ENCODE measurements at places on chromosomes 3 and 15. TPM values are rescaled to one million over a fixed set of nuclear protein-coding genes. Genes with fewer than 3 reads are reported as not detected.

GRCh38 chr15:71512682-71513006 lies 297.7 kb upstream of the NR2E3 start:
- no peaks in the 10 kb centered on the region for H3K36me3 ChIP-seq
- DNase-seq: no peak
- no peaks in the 10 kb centered on the region for H3K4me1 ChIP-seq
- no peak overlapping the region for H3K27ac ChIP-seq
- H3K27me3 ChIP-seq: peaks cover 7% of the 10 kb centered on the region

DNA sequence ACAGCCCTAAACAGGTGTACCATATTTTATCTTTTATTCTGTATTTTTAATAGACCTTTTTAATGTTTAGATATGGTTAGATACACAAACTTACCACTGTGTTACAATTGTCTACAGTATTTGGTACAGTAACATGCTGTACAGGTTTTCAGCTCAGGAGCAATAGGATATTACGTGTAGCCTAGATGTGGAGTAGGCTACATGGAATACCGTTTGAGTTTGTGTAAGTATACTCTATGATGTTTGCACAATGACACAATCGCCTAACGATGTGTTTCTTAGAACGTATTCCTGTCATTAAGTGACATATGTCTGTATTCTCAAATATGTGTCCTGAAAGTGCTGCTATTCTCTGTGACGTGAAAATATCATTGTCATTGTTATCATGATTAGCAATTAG lies 62.6 kb downstream of the MFSD1 start:
- H3K27ac ChIP-seq: no peak overlapping the region
- H3K36me3 ChIP-seq: no peaks in the 10 kb centered on the region
- H3K4me1 ChIP-seq: peaks cover 3% of the 10 kb centered on the region
- no peaks in the 10 kb centered on the region for H3K27me3 ChIP-seq

GRCh38 chr15:64690578-64691296 lies 84.7 kb downstream of the RBPMS2 start:
- no peak for DNase-seq
- H3K27me3 ChIP-seq: no peaks in the 10 kb centered on the region
- no peak overlapping the region for H3K4me3 ChIP-seq

Gene CACNA2D2
- total RNA-seq: 2.5 TPM

- no peak for DNase-seq
- H3K27ac ChIP-seq: no peak overlapping the region
Observed at GRCh38 chr15:73683257-73683776, 866 bp upstream of the CD276 start.

DNA sequence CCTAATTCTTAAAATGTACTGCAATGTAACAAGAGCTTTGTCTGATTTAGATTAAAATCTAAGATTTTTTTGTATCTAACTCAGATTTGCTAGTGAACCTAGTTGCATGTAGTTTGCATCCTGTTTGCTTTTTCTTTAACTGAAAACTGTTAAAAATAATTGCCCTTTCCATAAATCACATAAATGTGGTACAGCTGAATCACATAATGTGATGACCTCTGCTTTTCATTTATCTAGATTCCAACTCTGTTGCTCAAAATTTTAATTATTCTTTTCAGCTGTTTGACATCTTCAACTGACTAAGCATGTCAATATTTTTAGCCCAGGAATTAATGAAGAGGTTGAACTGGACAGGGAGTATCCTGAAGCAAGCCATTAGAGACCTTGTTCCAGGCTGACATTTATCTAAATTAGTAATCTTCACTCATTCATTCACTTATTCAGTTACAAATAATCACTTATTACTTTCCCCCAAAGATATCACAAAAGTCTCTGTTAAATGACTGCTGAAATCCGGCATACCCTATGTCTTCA lies 101.9 kb upstream of the PLXND1 start:
- no peaks in the 10 kb centered on the region for H3K36me3 ChIP-seq
- no peak overlapping the region for H3K27ac ChIP-seq
- H3K4me3 ChIP-seq: no peak overlapping the region
- no peaks in the 10 kb centered on the region for H3K4me1 ChIP-seq

GRCh38 chr3:141081141-141081795 lies 30.1 kb downstream of the SPSB4 start:
- no peak for DNase-seq
- H3K27me3 ChIP-seq: peaks cover 3% of the 10 kb centered on the region
- no peaks in the 10 kb centered on the region for H3K36me3 ChIP-seq

Gene CD86
- 1.0 TPM for total RNA-seq

DNA sequence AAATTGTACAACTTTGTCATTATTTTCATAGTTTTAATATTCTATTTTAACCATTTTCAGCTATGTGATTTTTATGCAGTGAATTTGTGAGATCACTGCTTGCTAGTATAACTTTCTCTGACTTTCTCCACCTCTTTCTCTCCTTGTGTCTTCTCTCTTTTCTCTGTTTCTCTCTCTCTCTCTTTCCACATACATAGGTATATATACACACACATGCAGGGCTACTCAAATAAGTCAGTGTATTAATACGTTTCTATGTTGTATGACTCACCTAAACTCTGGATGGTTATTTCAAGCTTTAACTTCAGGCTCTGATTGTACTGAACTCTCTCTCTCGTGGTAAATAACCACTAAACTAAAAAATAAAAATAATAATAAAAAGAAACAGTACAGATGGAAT lies 1389.3 kb upstream of the ALCAM start:
- H3K36me3 ChIP-seq: no peaks in the 10 kb centered on the region
- H3K27ac ChIP-seq: no peak overlapping the region
- DNase-seq: no peak

GRCh38 chr15:93029836-93030429 lies 59.1 kb downstream of the RGMA start:
- no peak overlapping the region for H3K27ac ChIP-seq
- peak; percentile 38 for DNase-seq
- H3K4me1 ChIP-seq: peaks cover 15% of the 10 kb centered on the region
- H3K4me3 ChIP-seq: no peak overlapping the region

GRCh38 chr3:40793730-40794129 lies 269.0 kb downstream of the ZNF621 start:
- H3K4me1 ChIP-seq: no peaks in the 10 kb centered on the region
- H3K36me3 ChIP-seq: no peaks in the 10 kb centered on the region
- no peak overlapping the region for H3K27ac ChIP-seq
- H3K4me3 ChIP-seq: no peak overlapping the region

GRCh38 chr3:142958707-142959106 lies 4.8 kb downstream of the PAQR9 start:
- peaks cover 61% of the 10 kb centered on the region for H3K27me3 ChIP-seq
- H3K4me1 ChIP-seq: peaks cover 2% of the 10 kb centered on the region
- H3K4me3 ChIP-seq: no peak overlapping the region
- peaks cover 2% of the 10 kb centered on the region for H3K36me3 ChIP-seq

- DNase-seq: no peak
- H3K4me1 ChIP-seq: peaks cover 5% of the 10 kb centered on the region
- no peaks in the 10 kb centered on the region for H3K27me3 ChIP-seq
- H3K36me3 ChIP-seq: no peaks in the 10 kb centered on the region
- H3K27ac ChIP-seq: peak overlapping the region; percentile 32
Observed at GRCh38 chr3:159929171-159930141, 59.2 kb upstream of the IL12A start.

Gene GREM1
- total RNA-seq: not detected

DNA sequence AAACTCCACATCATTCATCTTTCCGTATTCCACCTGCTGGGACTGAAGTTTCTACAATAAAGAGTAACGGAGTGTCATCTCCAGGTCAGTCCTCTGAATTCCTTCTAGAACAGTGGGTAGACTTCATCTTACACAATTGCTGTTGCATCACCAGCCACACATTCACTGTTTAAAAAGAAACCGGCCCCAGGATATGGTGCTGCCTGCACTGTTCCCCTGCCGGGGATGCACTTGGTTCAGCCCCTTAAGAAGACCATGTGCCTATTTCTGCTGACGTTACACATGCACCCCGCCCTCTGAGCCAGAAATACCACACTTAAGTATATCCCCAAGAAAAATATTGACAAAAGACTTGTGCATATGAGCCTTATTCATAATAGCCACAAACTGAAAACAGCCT lies 233.4 kb downstream of the FEZF2 start:
- H3K4me3 ChIP-seq: no peak overlapping the region
- H3K4me1 ChIP-seq: peaks cover under 1% of the 10 kb centered on the region
- DNase-seq: no peak
- H3K36me3 ChIP-seq: no peaks in the 10 kb centered on the region
- H3K27ac ChIP-seq: no peak overlapping the region
- H3K27me3 ChIP-seq: no peaks in the 10 kb centered on the region

Gene GPR171
- 142 TPM for total RNA-seq

Gene EOMES
- total RNA-seq: 35.5 TPM

DNA sequence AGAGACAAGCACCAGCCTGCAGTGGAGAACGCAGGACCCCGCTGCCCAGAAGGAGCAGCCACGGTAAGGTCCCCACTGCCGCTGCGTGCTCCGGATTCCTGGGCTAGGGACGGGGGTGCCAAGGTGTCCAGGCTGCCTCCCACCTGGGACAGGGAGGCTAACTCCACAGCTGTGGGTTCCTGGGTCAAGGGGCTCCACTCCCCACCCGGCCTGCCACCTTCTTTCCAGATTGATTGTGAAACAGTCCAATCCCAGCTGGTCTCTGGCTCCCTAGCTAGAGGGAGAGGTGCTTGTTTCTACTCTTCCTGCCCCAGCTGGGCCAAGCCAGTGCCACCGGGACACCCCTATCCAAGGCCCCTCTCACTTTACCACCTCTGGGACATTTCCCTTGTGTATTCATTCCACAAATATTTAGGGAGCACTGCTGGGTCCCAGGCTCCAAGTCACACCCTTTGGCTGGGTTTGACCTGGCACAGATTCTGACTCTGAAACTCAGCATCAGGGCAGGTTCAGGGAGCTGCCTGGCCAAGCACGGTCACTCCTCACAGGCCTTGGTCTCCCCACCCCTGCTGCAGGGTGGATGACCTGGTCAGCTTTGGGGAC lies 1.9 kb downstream of the PAK6 start:
- peaks cover 20% of the 10 kb centered on the region for H3K27me3 ChIP-seq
- no peaks in the 10 kb centered on the region for H3K36me3 ChIP-seq
- H3K4me3 ChIP-seq: no peak overlapping the region
- H3K27ac ChIP-seq: no peak overlapping the region

Gene ZNF774
- total RNA-seq: 2.4 TPM

Gene ARHGEF3
- 130 TPM for total RNA-seq

GRCh38 chr3:35677797-35678196 lies 38.5 kb downstream of the ARPP21 start:
- H3K27ac ChIP-seq: no peak overlapping the region
- H3K27me3 ChIP-seq: no peaks in the 10 kb centered on the region
- no peak overlapping the region for H3K4me3 ChIP-seq
- no peaks in the 10 kb centered on the region for H3K4me1 ChIP-seq
- DNase-seq: no peak
- no peaks in the 10 kb centered on the region for H3K36me3 ChIP-seq

DNA sequence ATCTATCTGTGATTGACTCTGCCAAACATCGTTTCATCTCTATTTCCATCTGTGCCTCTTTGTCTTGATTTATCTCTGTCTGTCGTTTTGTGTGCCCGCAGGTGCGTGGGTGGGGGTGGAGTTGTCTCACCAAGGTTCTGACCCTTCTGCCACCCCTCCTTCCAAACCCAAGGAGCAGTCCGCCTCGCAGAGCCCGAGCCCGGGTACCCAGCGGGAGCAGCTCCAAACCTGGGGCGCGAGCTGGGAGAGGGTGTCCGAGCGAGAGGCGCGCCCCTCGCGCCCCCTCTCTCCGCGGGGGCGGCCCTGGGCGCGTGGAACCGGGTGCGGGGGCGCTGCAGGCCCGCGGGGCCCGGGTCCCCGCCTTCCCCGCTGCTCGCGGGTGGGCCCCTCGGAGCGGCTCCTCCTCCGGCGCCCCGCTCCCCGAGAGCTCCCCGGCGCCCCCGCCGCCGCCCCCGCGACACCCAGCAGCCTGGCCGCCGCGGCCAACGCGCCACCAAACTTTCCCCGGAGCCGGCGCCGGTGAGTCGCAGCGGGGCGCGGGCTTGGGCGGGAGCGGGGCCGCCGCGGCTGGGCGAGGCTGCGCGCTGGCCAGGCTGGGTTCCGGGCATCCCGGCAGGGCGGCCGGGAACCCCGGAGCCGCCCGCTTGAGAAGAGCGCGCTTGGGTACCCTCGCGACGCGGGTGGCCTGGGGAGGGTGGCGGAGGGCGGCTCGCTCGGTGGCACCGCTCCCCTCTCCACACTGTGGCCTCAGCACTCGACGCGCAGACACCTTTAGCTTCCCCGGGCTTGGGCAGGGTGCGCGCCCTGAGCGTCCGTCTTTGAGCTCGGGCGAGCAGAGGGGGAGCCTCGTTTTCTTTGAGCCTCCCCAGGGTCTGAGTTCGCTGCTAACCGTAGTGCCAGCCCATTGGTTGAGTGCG lies at the start of gene HRH1:
Gene HRH1, plus strand, starts transcription at position 458 of the 917 bp plus-strand sequence. CDS start 104,545 bp downstream, outside the sequence.
- H3K27ac ChIP-seq: no peak within 1 kb of the TSS
- no peaks in the 10 kb centered on the region for H3K36me3 ChIP-seq
- H3K4me3 ChIP-seq: peak within 1 kb of the TSS; percentile 39
- peaks cover 5% of the 10 kb centered on the region for H3K4me1 ChIP-seq

DNA sequence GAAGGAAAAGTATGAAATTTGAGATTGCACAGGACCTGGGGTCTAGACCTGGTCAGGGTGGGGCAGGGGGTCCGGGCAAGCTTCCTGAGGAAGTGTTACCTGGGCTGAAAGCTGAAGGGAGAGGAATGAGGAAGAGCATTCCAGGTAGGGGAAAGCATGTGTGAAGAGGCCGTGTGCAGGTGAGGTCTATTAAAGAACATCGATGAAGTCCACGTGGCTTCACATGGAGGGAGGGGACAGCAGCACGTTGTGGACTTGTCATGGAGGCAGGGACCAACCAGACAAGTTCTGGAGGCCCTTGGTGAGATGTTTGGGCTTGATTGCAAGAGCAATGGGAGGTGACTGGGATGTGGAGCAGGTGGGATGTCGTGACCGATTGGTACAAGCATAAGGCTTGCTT lies 47.1 kb downstream of the IDH2 start:
- no peaks in the 10 kb centered on the region for H3K27me3 ChIP-seq
- H3K36me3 ChIP-seq: peaks cover 2% of the 10 kb centered on the region
- H3K27ac ChIP-seq: no peak overlapping the region
- DNase-seq: no peak

DNA sequence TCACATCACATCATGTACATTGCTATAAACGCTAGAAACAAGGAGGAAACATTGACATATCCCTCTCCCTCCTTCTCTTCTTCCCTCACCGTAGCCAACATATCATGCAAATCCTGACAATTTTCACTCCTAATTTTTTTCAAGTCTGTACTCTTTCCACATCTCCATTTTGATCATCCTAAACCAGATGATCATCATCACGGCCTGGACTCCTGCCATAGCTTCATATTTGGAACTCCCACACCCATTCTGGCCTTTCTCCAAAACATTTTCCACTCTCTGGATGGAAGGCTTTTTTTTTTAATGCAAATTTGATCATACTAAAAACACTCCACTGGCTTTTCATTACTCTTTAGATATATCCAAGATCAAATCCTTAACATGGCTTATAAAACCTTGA lies 248.0 kb upstream of the CNTN3 start:
- no peak for DNase-seq
- H3K27ac ChIP-seq: no peak overlapping the region
- no peaks in the 10 kb centered on the region for H3K36me3 ChIP-seq

Gene RETNLB
- not detected for total RNA-seq

Gene NAALADL2
- not detected for total RNA-seq

DNA sequence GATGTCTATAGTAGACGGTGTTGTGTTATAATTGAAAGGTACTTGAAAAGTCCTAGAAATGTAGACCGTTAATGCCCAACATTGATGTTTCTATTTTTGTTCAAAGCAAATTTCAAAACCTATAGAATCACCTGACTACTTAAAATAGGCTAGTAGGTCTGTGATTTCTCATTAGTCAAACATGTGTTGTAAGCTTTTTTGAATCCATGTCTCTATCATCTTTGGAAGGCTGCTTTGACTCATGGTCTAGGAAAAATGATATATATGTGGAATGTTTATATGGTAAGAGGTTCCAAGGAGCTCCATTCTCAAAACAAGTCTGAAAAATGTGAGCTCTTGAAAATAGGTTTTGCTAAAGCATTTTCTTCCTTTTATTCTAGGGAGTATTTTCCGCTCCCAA lies 375.3 kb downstream of the LPP start:
- H3K27ac ChIP-seq: no peak overlapping the region
- H3K4me3 ChIP-seq: no peak overlapping the region
- DNase-seq: no peak
- no peaks in the 10 kb centered on the region for H3K4me1 ChIP-seq

Gene SUMF1
- 9.1 TPM for total RNA-seq

All from activated naive CD8-positive, alpha-beta T cell treated with anti-CD3 and anti-CD28 coated beads, Interleukin-2, amount 10 ng/mL, durations not matched to agents 7 days and 5 days (primary cell).